AG08396 (cell line): ENCODE measurements at places on chromosomes 6 and 20.

DNA sequence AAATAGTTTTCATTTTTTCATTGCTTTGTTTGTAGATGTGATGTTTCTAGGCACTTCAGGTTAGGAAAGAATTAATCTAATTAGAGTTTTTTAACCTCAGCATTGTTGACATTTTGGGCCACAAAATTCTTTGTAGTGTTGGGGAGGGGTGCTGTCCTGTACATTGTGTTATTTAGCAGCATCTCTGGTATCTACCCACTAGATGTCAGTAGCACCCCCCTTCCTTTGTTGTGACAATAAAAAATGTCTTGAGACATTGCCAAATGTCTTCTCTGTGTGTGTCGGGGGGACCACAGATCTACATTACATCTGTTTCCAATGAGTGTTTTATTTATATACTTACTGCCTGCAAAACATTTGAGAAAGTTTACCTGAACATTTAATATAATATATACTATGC is 45.6 kb downstream of the EYA4 start:
- DNase-seq, result peak; percentile 8

DNA sequence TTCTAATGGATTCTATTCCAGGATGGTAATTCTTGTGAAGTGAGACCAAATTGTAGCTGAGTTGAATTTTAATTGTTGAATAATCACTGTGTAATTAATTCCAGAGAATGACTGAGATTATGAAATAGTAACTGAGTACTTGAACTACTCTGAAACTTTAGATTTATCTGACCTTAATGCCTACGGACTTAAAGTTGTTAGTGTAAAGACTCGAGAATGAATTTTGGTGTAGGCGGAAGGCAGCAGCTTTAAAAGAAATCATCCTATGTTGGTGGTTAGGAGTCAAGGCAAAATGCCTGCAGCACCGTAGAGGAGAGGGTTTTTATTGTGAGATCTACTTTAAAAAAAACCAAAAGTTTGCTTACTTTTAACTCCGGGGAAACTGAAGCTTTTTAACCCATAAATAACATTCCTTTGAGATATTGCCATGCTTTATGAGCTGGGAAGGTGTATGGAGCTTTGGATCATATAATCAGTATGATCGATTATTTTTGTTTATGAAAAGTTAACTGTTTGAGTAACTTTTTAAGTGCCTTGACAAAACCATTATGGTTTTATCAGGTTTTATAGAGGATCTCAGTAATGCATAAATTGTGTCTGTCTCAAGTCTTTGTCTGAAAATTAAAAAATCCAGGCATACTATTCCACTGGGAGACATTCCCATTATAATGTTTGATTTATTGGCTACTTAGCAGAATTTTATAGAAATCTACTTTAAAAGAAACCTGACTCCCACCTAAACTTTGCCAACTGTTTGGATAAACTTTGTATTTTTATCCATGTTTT is 46.1 kb downstream of the MYO6 start:
- DNase-seq, result no peak

DNA sequence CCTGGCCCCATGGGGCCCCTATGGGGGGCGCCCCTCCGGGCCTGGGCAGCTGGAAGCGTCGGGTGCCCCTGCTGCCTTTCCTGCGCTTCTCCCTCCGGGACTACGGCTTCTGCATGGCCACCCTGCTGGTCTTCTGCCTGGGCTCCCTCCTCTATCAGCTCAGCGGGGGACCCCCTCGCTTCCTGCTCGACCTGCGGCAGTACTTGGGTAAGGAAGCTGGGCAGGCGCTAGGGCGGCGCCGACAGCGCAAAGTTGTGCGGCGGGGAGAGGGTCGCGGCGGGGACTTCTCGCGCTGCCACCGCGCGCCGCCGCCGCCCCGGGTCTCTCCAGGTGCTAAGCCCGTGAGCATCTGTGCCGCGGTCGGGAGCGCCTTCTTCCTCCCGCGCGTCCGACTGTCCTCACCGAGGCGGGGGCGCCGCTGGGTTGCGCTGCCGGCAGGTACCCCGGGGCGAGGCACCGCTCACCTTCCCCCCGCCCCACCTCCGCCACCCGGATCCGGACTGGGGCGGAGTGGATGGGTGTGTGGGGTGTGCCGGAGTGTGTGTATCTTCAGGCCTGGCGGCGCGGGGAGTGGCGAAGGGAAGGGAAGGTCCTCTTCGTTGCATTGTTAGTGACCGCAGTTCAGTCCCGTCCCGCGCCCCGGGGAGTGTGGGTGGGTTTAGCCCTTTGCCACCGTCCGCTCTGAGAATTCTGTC is 788 bp downstream of the UST start:
- peak; percentile 45 for DNase-seq

GRCh38 chr6:35148167-35148741 is 7.1 kb upstream of the TCP11 start:
- DNase-seq, result peak; percentile 31

DNA sequence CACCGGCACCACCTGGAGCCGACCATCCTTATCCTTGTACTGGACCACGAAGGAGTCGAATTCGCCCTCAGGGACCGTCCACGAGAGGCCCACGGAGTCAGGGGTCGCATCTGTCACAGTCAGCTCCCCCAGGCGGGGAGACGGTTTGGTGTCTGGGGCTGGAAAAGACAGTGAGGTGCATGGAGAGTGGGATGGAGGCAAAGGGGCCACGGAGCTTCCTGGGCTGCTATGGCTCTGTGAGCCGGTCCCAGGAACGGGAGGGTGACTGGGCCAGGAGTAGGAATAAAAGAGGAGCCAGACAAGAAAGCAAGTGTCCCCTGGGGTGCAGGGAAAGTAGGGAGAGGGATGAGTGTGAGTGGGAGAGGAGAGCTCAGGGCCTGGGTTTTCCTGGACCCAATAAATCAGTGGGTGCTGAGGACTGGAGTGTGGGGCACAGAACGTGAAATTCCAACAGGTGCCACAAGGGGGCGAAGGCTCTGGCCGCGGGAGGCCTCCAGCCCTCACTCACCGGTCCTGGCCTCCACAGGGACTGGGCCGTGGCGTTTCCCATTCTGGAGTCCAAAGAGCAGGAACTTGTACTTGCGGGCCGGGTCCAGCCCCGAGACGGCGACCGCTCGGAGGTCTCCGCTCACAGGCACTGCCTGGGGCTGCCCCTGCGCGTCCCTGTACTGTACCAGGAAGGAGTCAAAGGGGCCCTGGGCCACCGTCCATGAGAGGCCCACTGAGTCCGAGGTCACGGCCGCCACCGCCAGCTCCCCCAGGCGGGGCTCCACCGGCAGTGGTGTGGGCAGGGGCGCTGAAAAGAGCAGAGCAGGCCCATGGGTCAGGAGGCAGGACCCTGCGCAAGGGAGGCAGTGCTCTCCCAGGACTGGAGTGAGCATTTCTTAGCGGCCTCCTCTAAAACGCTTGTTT is 9.9 kb downstream of the CYP21A2 start:
- peak; percentile 82 for DNase-seq

GRCh38 chr6:106520711-106521401 is 108.4 kb downstream of the RTN4IP1 start:
- DNase-seq, result no peak

- no peak for DNase-seq
These were observed 155.8 kb downstream of the EYA4 start for GRCh38 chr6:133396984-133397348.

DNA sequence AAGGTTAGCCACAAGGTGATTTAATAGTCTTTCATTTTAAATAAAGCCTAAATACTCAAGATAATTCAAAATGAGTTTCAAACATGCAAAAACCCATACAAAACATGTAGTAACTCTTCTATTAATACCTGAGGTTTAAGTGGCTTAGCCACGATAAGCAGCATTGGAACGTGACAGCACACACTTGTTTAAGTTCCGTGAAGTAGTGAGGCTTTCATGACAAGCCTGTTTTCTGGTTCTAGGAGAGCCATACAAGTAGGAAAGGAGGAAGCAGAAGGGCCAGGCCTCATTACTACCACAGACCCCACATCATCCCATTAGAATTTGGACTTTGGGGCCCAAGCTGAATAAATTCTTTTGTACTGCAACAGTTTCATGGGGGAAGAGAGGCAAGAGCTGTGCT is 54.3 kb upstream of the PRND start:
- no peak for DNase-seq

DNA sequence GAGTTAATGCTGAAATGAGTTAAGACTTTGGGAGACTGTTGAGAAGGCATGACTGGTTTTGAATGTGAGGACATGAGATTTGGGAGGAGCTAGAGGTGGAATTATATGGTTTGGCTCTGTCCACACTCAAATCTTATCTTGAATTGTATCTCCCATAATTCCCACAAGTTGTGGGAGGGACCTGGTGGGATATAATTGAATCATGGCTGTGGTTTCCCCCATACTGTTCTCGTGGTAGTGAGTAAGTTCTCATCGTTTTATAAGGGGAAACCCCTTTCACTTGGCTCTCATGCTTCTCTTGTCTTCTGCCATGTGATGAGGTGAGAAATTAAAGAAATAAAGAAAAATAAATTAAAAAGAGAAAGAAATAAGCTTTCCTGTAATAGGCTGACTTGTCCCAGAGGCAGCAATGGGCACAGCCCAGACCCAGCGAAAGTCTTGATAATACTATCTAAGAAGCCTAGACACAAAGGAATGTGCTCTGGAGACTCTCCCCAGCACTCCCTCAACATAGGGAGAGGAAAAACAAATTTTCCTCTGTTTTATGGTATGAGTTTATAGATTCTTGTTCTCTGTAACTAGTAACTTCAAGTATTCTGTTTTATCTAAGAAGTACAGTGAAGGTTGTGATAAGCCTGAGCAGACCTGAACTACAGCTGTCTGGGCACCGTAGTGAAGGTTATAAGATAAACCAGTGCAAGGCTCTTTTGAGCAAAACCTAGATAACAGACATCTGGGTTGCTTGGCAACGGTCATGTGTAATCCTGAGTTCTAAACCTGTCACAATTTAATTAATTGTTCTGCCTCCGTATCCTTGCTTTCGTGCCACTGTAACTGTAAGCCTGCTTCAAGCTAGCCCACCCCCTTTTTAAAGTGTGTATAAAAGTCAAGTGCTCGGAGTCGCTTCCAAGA is 88.9 kb upstream of the ECI2 start:
- DNase-seq, result no peak

- DNase-seq, result peak; percentile 77
These were observed 39.6 kb upstream of the NOX3 start for GRCh38 chr6:155495011-155495768.

- DNase-seq, result no peak
These were observed 41.5 kb downstream of the CTCFL start for GRCh38 chr20:57483287-57484050.

DNA sequence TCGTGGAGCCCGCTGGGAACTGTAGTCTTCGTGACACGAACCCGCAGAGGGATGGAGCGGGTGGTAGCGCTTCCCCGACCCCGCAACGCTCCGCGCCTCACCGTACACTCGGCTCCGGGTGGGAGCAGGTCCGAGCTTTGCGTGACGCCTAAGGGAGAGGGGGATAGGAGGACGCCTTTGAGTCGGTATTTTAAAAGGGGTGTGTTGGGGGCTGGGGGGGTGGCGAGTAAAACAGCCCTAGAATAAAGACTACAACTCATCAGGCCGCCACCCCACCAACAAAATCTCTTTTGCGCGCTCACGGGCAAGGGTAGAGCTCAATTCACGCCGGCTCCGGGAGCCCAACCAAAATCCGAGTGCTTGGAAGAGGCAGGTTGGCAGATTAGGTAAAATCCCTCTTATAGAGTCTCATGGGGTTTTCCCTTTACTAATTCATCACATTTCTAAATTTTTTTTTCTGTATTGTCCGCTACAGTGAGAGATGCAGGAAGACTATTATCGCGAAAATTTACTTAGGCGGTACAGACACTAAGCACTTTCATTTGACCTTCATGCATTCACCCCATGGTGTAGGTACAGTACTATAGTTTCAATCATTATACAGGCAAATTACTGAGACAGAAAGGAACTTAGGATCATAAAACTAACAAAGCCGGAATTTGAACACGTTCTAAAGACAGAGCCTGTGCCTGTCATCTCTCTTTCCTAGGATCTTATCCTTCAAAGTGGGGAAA is 706 bp upstream of the SNX14 start:
- DNase-seq, result no peak

- DNase-seq, result no peak
These were observed 74.5 kb upstream of the FRMD1 start for GRCh38 chr6:168153553-168153952.

- DNase-seq, result no peak
These were observed 149.7 kb downstream of the KIF16B start for GRCh38 chr20:16423311-16424212.

GRCh38 chr20:11820838-11821237 is 96.9 kb upstream of the BTBD3 start:
- DNase-seq, result no peak

GRCh38 chr20:59961423-59961822 is 3.2 kb downstream of the CDH26 start:
- DNase-seq, result no peak

- no peak for DNase-seq
These were observed 17.0 kb downstream of the HSPA1B start for GRCh38 chr6:31844507-31844906.

- no peak for DNase-seq
These were observed 144.9 kb upstream of the THBS2 start for GRCh38 chr6:169398342-169399105.

DNA sequence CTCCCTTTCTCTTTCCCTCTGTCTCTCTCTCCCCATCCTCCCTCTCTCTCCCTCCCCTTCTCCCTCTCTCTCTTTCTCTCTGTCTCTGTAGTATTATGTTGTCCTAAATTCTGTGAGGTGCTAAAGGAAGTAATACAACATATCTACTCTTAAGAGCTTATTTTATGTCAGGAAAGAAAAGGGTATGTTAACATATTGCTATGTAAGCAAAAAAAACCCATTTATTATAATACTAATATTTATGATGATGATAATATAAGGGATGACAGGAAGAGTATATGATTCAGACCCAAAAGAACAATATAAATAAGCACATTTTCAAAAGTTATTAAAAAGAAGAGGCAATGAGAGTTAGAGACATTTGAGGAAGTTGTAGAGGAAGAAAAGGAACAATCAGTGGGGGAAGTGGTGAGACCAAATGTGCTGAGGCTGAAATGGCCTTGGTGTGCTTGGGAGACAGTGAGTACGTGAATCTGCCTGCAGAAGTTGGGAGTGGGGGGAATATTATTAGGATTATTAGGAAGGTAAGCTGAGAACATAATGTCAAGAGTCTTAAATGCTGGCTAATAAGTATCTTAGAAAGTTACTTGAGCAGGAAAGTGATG is 303.6 kb upstream of the FERMT1 start:
- DNase-seq, result no peak

DNA sequence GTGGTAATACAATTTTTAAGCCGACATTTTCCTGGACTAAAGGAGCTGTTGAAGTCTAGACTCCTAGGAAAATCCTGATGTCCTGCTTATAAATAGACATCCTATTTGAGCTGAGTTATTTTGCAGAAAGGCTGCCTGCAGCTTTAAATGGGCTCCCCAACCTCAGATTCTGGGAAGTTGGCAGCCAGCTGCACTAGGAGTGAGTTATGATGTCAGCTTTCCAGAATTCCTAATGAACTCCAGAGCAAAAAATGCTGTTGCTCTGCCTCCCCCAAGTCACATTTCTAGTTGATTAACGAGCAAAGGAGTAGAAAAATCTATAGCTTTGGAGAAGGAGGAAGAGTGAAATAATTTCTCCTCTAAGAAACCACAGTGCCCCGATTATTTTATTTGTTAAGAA is 346.3 kb upstream of the SULF2 start:
- DNase-seq, result no peak

GRCh38 chr6:31922942-31923341 is 4.6 kb upstream of the C2 start:
- DNase-seq, result no peak

GRCh38 chr20:38216201-38216600 is 44.3 kb downstream of the KIAA1755 start:
- no peak for DNase-seq

- no peak for DNase-seq
These were observed 110.4 kb downstream of the PLCB4 start for GRCh38 chr20:9179193-9179802.
